NAMALWA (cell line): ENCODE measurements at places on chromosomes 12 and 14.

- no peak for DNase-seq
These were observed 37.5 kb downstream of the CHST11 start for GRCh38 chr12:104494137-104494792.

GRCh38 chr12:23083267-23083666, 458.3 kb downstream of the ETNK1 start:
- no peak for DNase-seq

DNA sequence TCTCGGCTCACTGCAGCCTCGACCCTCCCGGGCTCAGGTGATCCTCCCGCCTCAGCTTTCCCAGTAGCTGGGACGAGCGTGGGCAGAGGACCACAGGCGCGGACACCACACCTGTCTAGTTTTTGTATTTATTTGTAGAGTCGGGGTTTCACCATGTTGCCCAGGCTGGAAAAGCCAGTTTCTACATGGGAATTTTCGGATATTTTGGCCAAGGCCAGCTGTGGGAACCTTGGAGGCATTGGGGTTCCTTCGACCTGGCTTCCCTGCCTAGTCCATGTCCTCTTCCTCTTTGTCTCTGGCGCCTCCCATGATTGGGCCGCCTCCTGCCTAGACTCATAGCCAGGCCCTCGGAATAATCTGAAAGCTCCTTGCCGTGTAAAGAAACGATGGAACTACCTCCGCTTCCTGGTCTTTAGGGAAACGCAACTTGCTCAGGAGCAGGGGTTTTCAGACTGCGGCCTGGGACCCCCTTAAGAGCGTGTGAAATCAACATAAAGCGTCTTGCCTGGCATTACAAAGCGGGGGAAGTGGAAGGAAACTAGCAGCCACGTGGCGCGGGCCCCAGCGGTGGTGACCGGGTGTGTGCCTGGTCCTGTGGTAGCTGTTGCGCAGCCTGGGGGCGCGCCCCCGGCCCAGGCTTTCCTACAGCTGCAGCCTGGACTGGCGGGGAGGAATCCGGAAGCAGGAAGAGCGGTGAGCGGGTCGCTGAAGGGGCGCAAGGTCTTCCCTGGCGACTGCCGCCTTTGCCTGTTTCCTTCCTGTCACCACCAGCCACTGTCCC, 1.4 kb upstream of the HSP90AA1 start:
- DNase-seq = peak; percentile 75

DNA sequence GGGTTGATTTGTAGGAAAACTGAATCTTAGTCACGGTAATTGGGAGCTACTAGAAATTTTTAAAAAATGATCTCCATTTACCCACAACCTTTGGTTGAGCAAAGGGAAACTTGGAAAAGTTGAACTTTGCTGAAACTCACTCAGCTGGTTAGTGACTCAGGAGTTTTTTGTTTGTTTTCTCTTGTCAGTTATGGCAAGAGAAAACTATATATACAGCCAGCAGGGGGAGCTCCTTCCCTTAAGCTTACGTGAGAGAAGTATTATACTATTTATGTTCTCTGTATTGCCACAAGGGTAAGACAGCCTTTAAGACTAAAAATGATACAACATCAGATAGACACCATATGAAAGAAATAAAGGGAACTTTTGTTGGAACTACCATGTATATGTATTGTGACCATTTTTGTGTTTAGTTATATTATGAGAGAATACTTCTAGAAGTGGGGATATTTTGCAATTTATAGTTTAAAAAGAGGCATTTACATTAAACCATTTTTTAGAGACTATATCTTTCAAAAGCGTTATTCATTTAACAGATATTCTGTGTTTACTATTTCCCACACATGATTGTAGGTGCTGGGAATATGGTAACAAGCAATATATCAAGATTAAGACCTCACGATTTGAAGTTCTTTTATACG, 28.1 kb upstream of the TBC1D30 start:
- DNase-seq = peak; percentile 92

- no peak for DNase-seq
These were observed 22.5 kb upstream of the PCNX1 start for GRCh38 chr14:70884595-70885342.

DNA sequence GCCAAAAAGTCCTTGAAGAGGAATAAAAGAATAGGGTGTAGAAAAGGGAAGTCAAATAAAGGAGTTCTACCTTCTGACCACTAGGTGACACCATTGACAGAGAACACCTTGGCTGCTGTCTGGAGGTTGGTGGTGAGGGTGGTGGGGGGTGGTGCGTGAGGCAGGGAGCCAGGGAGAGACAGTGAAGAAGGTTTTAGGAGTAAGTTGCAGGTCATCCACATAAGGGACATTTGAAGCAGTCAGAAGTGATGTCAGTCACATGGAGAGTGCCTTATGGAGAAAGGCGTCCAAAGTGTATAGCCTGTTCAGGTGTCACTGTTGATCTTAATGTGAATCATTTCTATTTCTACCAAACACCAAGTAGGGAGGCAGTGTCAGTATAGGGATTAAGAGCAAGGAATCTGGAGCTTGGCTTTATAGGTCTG, 279.3 kb upstream of the DDHD1 start:
- peak; percentile 40 for DNase-seq

DNA sequence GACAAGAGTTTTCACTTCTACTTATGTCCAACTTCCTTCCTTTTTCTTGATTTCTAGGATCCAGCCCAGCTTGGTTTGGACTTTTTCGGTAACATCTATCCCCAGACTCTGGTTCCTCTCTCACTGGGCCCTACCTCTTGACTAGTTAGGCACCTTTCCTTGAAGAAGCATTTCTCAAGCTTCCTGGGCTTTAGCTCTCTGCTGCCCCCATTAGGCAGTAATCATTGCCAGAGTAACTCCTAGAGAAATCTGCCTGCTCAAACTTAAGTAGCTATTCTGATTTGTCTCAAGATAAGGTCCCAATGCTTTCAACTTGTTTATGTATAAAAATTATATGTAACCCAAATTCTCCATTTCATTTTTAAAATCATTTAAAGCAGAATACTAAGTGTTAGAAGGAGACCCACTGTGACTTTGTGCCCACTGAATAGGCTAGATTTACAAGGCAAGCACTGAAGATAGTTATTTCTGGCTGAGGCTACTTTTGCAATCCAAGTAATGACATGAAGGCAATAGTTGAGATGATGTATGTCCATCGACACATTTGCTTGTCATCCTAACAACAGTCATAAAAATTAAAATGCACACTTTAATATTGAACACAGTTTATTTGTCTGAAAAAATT, 275.0 kb upstream of the G2E3 start:
- peak; percentile 66 for DNase-seq

DNA sequence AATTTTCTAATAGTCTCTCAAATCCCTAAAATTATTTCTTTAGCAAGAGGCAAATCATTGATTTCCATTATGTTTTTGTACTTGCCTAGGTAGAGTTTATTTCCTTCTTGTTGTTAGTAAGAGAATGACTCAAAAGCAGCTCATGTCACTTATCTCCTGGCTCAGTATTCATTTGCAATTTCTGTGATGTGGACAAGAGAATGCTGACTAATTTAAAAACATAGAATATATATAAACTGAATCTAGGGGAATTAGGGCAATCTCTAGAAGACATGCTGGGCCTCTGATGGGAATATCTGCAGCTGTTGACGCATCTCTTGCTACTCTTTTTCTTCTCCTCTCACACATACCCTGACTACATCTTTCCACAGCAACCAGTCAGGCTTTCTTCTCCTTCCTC, 130.8 kb upstream of the PRKD1 start:
- no peak for DNase-seq

DNA sequence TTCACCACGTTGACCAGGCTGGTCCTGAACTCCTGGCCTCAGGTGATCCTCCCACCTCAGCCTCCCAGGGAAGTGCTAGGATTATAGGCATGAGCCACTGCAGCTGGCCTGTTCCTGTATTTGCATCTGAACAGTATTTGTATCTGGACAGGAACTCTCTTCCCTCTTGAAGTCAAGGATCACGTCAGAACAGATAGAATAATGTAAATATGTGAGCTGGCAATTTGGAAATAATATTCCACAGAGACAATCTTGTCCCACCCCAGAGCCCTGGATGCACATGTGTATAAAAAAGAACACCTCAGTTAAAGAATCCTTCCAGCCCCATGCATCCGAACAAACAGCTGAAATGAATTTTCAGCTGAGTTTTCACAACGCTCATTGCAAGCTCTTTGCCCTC, 118.3 kb downstream of the VEZT start:
- DNase-seq = no peak

DNA sequence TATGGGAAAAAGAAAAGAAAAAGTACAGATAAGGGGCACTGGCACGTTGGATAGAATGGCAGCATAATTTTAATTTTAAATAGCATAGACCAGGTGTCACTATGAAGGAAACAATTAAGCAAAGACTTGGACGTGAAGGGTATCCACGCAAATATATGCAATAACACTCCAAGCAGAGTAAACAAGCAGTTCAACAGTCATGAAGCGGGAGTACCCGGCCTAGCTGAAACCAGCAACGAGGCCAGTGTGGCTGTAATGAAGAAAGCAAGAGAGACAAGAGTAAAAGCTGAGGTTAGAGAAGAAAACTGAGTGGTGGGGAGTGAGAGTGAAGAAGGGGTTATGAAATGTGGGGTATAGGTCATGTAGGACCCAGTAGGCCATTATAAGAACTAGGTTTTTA, 85.4 kb downstream of the BCL2L14 start:
- no peak for DNase-seq

- peak; percentile 51 for DNase-seq
These were observed 173.8 kb upstream of the MIS18BP1 start for GRCh38 chr14:45426685-45427282.

DNA sequence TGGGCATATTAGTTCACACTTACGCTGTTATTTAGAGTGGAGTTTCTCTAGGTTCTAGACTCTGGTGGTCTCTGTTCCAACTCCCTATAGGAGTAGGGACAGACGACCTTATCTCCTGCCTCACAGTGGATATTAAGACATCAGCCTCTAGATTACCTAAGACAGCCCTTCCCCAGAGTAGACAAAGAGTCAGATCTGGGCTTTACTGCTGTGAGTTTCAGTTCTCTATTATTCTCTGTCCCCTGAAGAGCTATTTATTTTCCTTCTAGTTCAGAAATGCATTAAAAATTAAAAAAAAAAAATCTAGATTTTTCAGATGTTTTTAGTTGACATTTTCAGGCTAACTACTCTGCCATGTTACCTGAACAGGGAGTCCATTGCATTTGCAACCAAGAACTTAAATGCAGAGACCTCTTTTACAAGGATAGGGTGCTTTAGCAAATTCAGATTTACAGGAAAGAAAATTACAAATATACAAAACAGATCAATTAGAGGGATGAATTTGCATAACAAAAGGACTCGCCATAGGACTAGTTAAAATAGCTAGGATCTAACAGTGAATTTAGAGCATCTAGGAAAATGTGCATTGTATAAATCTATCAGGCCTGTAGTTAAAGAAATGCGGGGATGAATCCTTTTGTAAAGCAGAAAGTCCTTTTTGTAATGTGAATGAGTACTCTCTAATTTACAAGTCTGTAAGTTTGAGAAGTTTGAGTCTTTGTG, 381.4 kb downstream of the APAF1 start:
- no peak for DNase-seq

DNA sequence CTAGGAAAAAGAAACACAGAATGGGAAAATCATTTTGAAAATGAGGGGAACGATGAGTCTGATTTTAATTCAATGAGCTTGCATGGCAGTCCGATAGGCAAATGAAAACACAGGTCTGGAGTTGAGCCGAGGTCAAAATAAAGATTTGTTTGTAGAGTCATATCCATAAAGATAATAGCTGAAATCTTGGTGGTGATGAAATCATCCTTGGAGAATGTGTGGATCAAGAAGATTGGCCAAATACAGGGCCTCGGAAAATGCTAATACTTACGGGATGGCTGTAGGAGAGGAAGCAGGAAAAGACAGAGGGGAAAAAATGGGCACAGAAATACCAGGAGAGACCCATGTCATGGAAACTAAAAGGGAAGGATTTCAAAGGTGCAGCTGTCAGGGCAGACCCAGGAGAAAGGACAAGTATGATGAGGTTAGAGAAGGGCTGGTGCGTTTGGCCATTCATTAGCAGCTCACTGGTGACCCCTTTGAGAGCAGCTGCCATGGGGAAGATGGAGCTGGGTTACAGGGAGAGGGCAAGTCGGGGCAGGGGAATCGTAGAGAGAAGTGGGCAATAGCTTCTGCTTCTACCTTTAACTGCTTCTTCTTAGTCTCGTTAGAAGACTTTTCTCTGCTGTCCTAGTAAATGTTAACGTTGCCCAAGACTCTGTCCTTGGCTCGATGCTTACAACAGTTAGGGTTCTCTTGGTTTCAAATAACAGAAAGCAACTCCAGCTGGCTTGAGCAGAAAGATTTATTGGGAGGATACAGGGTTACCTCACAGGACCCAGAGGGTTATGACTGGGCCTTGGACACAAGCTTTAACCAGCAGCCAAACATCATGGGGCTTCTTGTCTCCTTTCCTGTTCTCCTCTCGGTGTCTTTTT, 161.8 kb downstream of the EFCAB11 start:
- no peak for DNase-seq

- DNase-seq = no peak
These were observed 6.4 kb upstream of the RABGGTA start for GRCh38 chr14:24277606-24278321.

- peak; percentile 4 for DNase-seq
These were observed 1.0 kb downstream of the GMFB start for GRCh38 chr14:54487771-54488170.

- DNase-seq = no peak
These were observed 23.0 kb upstream of the JDP2 start for GRCh38 chr14:75404847-75405246.

DNA sequence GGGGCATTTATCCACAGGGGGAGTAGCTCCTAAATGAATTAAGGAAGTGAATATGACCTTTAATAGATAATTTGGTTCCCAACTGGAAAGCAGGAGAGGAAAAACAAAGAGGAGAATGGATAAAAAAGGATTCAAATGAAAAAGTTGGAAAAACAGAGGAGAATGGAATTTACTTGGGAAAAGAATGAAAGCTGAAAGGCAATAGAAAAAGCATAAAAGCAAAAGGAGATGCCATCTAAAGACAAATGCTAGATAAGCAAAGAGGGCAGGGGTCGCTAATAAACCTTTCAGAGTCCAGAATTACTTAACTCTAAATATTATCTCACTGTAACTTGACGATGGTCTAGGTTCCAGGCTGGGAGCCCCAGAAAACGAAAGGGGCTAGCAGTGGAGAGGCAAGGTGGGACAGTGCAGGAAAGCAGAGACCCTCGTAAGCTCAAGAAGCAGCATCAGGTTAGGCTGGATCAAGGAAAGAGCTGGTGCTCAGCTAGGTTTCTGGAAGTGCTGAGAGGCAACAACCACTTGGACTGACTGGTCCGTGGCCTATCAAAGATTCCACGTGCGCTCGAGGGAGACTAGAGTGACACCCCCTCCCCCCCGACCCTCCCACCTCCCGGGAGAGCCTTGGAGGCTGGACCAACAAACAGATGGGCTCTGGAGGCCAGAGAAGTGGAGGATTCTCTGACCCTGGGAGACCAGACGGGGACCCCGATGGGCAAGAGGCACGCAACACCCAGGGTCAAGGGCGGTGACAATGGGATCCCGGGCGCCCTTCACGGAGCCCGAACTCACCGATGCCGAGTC, 1.2 kb downstream of the SLC2A13 start:
- peak; percentile 15 for DNase-seq

DNA sequence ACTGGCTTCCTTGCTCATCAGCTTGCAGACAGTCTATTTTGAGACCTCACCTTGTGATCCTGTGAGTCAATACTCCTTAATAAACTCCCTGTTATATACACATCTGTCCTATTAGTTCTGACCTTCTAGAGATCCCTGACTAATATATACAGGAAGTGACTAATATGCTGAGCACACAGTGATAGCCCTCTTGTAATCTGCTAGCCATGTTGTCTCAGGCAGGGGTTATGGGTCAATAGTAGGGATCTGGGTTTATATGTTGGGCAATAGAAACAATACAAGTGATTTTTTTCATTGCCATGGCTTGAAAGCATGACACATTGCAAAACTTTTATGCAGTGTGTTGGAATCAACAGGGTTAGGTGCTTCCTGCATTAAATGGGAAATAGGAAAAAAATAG, 562.2 kb downstream of the GALC start:
- no peak for DNase-seq
